ENCODE measurements at places on chromosomes 7 and 10. TPM values are rescaled to one million over a fixed set of nuclear protein-coding genes. Genes with fewer than 3 reads are reported as not detected.

Gene OIT3
- 64.6 TPM for total RNA-seq

Gene TRPV6
- total RNA-seq = not detected

Gene ELMO1
- total RNA-seq = 51.5 TPM

Gene AOAH
- 26.7 TPM for total RNA-seq

Gene C7orf33
- total RNA-seq = not detected

Gene MGMT
- 28.2 TPM for total RNA-seq

Gene VAX1
- total RNA-seq = not detected

Gene TLX1
- total RNA-seq = 0.79 TPM

Gene ZNF786
- total RNA-seq = 5.9 TPM

Gene MRC1
- 34.6 TPM for total RNA-seq

Gene LRIT2
- not detected for total RNA-seq

Gene SYT15
- 1.8 TPM for total RNA-seq

Gene GPAM
- 157 TPM for total RNA-seq

Gene ABCC2
- 234 TPM for total RNA-seq

Gene UCMA
- not detected for total RNA-seq

Gene TECPR1
- 10.9 TPM for total RNA-seq

Gene CAV2
- 16.2 TPM for total RNA-seq

Gene PIP
- total RNA-seq = not detected

Gene PLEKHS1
- not detected for total RNA-seq

Gene TMEM213
- not detected for total RNA-seq

Gene FAM25C
- not detected for total RNA-seq

Gene TRIM73
- total RNA-seq = 1.7 TPM

Gene NSMCE4A
- total RNA-seq = 44.0 TPM

Gene SLC25A28
- 18.2 TPM for total RNA-seq

Gene CLDN4
- total RNA-seq = 1.4 TPM

Gene RET
- total RNA-seq = 0.09 TPM

Gene SFTPA1
- total RNA-seq = not detected

Gene PNLIPRP2
- not detected for total RNA-seq

Gene WNT8B
- total RNA-seq = not detected
